Caco-2 (cell line): ENCODE measurements at places on chromosomes 11 and 22.
A peak's percentile ranks its signal among the peaks of the same experiment; 100 is the strongest.

- DNase-seq, result no peak
Observed at GRCh38 chr22:39453765-39454378, 2.9 kb upstream of the MGAT3 start.

DNA sequence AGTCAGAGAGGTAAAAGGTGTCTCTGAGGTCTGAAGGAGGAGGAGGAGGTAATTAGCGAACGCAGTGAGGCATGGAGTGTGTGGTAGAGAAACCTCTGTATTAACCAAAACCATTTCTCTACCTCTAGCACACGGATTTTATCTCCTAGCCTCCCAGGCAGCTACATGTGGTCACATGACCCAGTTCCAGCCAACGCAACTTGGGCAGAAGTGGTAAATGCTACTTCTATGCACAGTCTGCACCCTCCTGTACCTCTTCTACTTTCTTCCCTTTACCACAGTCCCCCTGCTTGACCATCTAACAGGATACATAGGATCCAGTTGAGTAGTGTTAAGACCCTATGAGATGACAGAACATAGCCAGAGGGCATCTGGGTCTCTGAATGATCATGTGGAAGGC lies 95.7 kb downstream of the XRRA1 start:
- DNase-seq, result no peak

GRCh38 chr22:41198027-41198580 lies 7.0 kb upstream of the L3MBTL2 start:
- DNase-seq, result peak; percentile 51

DNA sequence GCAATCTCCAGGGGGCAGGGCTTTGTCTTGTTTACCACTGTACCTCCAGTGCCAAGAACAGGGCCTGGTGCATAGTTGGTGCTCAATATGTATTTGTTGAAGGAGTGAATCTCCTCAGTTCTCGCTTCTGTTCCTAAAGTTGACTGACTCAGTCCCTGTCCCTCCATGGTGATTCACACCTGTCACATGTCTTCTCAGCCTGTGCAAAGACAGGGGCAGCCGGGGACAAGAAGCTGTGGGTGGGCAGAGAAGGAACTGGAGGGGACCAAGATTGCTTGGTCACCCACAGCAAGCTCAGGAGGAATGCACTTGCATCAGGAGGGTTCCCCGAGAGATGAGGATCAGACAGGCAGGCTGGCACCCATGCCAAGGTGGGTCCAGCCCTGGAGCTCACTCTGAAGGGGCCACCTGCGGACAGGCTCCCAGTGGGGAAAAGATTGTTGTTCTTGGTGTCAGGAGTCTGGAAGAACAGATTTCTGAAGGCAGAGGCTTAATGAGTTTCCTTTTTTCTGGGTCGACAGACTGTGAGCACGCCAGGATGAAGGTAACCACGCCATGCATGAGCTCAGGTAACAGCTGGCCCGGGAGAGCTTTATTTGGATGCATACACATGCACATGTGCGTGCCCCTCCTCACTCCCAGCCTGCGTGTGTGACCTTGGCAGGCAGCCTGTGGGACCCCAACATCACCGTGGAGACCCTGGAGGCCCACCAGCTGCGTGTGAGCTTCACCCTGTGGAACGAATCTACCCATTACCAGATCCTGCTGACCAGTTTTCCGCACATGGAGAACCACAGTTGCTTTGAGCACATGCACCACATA lies 16.9 kb downstream of the IL17RA start:
- no peak for DNase-seq

DNA sequence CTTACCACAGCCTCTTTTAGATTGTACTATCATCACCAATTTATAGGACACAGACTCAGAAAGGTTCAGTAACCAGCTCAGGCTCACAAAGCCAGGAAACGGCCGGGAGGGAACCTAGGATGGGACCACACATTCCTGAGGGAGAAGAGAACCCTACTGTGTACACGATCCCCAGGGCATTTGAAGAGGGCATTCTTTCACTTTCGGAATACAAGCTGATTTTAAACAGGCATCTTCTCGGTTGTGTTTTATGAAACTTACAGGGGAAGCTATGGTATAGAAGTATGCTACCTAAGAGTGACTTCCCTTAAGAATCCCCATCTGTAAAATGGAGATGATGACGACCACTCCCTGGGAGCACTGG lies 19.0 kb downstream of the SMCO4 start:
- DNase-seq, result no peak

DNA sequence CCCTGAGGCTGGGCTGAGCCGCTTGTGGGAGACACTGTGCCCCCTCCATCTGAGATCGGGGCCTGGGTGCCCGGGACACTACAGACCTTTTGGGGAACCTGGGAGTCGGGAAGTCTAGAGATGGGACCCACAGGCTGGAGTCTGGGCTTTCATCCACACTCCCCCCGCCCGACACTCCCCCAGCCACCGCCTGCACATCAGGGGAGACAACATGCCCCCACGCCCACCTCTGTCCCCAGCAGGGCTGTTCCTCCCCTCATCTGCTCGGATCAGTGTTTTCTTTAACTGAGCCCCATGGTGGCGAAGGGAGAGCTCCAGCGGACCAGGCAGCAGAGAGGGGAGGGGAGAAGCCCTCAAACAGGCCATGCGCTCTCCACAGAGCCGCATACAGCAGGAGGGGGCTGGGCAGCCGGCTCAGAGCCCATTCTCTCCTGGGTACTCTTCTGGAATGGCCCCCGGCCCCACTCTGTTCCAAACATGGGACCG lies 174.7 kb downstream of the IGLL1 start:
- DNase-seq, result no peak

DNA sequence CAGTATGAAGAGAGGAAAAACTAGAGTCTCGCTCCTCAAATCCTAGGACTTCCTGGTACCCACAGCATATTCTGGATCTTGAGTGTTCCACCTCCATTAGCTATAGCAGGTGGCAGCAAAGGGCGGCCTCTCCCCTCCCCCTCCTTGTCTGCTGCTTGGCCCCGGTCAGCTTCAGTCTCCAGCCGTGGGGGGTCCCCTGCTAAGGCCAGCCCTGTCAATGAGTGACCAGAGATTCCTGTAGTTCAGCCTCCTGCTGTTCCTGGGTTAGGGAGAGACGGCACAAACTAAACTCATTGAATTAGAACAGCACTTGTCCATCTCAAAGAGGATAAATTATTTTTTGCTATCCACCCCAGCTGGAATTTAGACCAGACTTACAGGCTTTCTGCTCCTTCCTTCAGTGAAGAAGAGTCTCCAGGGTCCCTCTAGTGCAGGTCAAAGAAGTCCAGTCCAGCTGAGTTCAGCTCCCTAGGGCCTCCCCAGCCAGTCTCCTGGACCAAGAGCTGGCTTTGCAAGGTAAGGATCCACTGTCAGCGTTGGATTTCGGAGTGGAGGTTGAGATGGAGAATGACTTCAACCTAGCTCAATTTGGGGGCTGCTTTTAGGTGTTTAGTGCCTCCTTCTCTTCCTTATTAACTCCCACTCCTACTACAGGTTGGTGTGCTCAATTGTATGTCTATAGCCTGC lies 1.1 kb upstream of the PHLDB1 start:
- DNase-seq, result no peak

DNA sequence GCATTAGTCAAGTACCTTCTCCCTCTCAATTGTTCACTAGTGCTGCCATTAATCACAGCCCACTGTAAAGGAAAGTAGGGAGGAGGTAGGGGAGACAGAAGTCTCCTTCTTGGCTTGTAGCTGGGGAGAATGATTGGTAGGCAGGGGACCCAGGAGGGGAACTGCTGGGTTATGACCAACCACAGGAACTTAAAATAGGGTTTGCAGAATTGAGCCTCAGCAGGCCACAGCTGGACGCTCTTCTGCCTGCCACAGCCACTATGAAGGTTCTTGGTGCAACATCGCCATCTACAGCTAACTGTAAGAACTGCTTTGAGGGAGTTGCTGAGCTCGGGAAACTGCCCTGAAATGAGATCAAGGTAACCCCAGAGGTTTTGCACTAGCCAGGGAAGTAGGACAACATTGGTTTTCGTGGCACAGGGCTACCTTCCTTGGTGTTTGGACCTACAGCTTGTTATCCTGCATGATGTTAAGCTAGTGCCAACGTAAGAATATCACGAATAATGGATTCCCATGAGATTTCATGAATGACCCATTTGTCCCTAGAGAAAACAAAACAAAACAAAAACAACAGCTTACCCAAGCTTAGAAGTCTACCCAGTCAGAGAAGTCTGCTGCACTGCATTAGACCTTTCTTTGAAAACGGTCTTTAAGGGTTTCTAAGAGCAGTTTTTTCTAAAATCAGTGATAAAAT lies 787.1 kb upstream of the API5 start:
- peak; percentile 72 for DNase-seq

DNA sequence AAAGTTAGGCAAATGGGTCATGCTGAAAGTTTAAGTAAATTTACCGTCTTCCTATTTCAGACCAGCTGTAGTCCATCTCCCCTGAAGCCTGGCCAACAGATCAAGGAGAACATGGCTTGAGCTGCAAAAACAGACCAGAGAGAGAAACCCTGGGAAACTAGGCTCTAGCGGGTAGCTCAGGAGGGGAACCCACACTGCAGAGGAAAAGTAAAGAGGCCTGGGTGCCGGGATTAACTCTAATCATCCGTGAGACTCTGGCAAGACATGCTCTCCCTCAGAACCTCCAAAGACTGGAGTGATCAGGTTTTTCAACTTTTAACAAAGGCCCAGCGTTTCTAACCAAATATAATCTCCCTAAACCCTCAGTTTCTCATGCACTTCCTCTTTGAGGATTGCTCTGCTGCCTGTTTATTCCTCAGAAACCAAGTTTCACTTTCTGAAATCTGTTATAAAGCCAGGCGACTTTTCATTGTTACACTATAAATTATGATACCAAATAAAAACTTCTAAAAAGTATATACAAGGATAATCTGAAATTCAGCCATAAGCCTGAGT lies 67.5 kb downstream of the GAB2 start:
- DNase-seq, result peak; percentile 41

DNA sequence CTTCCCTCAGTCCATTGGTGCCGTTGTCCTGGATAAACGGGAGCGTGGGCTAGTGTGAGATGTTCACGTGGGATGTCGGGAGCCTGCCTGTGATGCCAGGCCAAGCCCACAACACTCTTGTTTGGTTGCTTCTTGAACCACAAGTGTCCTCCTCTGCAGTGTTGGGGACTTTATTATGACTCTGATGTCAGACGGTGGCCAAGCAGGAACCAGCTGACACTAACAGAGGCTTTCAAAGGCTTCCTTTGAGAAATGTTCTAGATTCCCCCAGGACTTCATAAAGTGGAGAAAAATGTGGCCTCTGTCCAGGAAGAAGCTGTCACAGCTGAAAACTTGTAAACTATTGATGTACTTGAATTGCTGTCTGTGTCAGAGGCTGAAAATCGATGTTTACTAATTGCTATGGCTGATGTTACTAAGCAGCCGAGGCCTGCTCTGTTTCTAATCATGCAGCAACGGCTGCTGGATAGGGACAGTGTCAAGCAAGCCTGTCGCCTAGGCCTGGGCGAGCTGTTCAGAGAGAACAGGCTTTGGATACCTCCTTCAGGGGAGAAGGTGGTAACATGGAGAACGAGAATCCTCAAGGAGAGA lies 131.7 kb downstream of the TBC1D22A start:
- DNase-seq, result no peak

DNA sequence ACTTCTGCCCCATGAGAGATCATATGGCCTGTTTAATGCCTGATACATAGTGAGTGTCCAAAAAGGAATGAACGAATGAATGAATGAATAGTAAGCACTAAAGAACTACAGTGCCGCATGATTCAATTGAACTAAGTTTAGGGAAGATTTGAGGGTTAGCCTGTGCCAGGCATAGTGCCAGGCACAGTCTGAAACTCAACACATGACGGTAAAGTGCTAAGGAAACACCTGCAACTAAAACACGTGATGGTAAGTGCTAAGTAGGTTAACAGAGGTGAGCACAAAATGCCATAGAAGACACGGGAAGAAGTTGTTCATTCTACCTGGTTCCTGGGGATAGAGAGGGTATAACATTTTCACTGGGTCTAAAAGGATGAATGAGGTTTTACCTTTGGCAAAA lies 93.5 kb upstream of the DBX1 start:
- no peak for DNase-seq

DNA sequence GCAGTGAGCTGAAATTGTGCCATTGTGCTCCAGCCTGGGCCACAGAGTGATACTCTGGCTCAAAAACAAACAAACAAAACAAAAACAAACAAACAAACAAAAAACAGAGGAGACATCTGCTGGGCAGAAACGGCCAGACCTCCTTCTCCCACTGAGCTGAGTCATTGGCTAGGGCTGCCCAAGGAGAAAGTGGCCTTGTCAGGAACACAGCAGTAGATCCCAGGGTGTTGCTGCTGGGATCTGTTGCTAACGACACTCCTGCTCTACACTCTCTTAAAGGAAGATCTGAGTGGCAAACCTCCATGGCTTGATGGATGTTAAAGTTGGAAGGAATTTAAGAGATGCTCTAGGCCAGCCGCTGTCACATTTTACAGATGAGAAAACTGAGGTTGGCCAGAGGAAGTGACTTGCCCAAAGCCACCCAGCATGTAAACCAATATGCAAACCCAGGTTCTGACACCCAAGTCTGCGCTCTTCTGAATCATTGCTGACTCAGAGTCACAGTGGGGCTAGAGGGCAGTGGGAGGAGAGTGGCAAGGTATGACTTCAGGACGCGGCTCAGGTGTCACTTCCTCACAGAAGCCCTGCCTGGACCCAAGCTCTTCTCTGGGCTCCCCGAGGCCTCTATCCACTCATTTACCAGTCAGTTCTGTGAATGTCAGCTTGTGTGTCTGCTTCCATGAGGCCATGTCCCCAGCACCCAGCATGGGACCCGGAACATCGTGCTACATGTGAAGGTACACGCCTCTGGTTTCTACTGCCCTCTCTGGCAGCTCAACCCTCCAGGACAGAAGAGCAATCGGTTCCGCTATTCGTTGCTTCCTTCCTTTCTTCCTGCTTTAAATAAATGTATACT lies 11.3 kb upstream of the GDPD5 start:
- no peak for DNase-seq
